T1000 (cell line): ENCODE measurements at places on chromosomes 12 and 14.

GRCh38 chr12:106981788-106982187 is 5.2 kb downstream of the MTERF2 start:
- DNase-seq: no peak

DNA sequence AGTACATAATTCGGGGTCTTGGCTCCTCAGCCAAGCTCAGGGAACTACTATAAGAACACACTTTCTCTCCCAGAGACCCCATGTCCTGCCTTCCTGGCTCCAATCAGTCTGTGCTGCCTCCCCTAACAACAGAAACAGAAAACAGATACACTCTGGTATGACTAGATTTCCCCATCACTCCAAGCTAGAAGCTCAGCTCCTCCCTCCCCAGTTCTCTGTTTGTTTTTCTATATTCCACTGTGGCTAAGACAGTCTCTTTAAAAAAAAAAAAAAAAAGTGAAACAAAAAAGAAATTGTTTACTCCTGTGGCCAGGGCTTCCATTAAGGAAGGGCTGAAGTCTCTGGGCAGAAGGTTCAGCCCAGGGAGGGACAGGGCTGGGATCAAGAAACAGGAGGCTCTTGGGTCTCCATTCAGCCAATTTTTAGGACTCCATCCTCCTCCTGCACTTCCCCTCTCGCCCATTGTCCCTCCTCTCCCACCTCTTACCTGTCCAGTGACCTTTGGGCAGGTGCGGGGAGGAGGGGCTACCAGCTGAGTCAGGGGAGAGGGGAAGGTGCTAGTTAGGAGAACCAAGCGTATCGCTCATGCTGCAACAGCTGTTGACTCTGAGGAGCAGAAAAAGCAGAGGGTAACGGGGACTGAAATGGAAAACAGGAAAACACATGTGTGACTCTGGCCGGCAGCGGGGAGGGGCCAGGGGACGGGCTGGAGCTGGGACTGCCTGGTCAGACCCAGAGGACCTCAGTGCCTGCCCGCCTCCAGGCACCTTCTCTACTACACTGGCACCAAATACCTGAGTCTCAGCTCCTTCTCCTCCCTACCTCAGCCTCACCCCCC is 4.1 kb upstream of the SLC7A7 start:
- no peak for DNase-seq

GRCh38 chr12:5268424-5269210 is 163.3 kb upstream of the NTF3 start:
- DNase-seq: no peak

- peak; percentile 41 for DNase-seq
Measured at GRCh38 chr14:100662879-100663760, 63.6 kb upstream of the DLK1 start.

- no peak for DNase-seq
Measured at GRCh38 chr12:122837306-122838265, 2.3 kb downstream of the HIP1R start.

GRCh38 chr12:107631715-107632114 is 53.9 kb upstream of the PWP1 start:
- no peak for DNase-seq

- DNase-seq: no peak
Measured at GRCh38 chr12:2687058-2687457, 107.7 kb upstream of the FKBP4 start.

DNA sequence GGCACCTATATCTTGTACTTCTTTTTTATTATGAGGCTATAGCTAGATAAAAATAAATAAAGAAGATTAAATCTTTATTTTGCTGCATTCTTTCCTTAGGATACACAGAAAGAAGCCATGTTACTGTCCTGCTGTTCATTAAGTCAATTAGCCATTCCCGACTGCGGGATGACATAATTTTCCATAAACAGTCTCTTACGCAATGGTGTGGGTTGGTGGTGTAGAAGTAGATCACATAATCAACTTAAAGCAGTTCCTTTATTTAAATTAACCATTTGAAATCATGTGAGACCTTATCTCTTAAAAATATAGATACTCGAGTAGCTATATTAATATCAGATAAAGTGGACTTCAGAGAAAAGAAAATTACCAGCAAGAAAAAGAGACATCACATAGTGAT is 40.2 kb downstream of the TAOK3 start:
- no peak for DNase-seq

GRCh38 chr12:108678104-108678730 is 44.5 kb upstream of the SELPLG start:
- DNase-seq: no peak

- DNase-seq: no peak
Measured at GRCh38 chr12:121114019-121114639, 18.5 kb upstream of the P2RX7 start.

- DNase-seq: no peak
Measured at GRCh38 chr12:22866406-22866805, 241.4 kb downstream of the ETNK1 start.

GRCh38 chr12:2958432-2959191 is 585 bp upstream of the TEAD4 start:
- peak; percentile 80 for DNase-seq

DNA sequence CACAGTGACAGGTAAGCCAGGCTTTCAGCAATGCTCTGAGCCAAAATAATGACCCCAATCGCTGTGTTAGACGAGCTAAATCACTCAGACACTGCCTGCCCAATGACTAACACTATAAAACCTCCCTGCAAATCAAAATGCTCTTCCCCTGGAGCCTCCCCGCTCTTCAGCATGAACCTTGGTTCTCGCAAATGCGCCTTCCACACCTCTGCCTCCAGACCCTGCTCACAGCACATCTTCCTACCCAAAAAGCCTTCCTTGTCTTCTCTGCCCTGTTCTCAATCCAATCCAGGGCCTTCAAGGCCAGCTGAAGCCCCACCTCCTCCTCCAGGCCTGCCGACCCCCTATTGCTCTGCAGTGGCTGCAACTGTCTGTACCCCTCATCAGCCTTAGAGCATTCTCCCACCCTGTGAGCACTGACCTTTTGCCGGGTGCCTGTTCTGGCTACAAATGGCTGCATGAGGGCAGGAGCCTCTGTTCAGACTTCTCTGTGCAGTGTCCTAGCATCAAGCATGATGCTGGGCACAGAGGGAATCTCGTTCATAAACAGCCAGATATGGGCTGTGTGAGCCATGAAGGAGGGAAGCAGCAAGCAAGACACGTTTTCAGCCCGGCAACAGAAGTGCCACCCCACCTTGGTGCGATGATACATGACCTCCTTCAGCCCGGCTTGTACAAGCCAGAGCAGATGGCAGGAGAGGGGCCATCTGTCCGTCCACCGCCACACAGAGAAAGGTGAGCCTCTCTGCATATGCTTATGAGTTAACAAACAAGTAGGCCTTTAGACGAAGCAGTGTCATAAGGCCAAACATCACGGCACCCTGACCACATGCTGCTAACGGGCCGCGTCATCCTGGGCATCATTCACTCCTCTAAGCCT is 64.5 kb upstream of the DDX11 start:
- no peak for DNase-seq

GRCh38 chr12:24356240-24356804 is 406.9 kb upstream of the SOX5 start:
- no peak for DNase-seq

GRCh38 chr14:30251017-30251416 is 307.9 kb upstream of the G2E3 start:
- DNase-seq: no peak

DNA sequence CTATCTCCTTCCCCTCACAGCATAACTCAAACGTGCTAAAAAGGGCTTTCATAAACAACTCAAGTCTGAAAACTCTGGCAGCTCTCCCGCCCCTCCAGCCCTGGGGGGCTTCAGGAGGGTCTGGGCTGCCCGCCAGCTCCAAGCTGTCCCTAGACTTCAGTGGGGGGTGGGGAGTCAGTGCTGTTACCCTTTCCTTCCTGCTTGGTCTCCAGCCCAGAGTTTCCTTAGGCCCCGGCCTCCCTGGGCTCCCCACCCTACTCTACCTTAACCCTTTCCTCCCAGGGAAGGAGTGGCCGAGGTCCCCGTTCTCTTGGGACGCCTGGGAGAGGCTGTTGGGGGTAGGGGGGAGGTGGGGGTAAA is 530 bp upstream of the NYNRIN start:
- no peak for DNase-seq

- no peak for DNase-seq
Measured at GRCh38 chr14:73125746-73126145, 10.6 kb upstream of the PSEN1 start.

DNA sequence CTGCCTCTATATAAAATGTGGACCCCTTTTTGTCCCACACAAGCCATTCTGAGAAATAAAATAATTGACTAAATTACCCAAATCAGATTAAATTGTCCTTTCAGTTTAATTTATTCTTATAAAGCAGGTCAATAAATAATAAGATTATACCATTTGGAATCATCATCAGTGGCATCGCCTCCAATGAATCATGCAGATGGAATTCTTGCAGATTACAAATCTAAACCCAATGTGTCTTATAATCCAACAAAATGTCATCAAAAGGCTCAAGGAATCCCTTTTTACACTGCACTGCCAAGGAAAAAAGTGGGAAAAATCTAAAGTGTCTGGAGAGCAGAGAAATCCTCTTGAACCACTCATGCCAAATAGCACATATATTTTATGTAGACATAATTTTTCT is 138.2 kb upstream of the TSPAN8 start:
- no peak for DNase-seq
